ENCODE measurements at places on chromosomes 13 and 19.
A peak's percentile ranks its signal among the peaks of the same experiment; 100 is the strongest.

GRCh38 chr19:19554074-19555023 lies 16.3 kb downstream of the CILP2 start:
- H3K4me1 ChIP-seq, result no peaks in the 10 kb centered on the region
- no peak overlapping the region for H3K4me3 ChIP-seq
- no peaks in the 10 kb centered on the region for H3K36me3 ChIP-seq

GRCh38 chr19:8659905-8660304 lies 29.5 kb downstream of the NFILZ start:
- peak; percentile 45 for DNase-seq
- H3K4me1 ChIP-seq, result no peaks in the 10 kb centered on the region
- H3K4me3 ChIP-seq, result no peak overlapping the region
- no peaks in the 10 kb centered on the region for H3K36me3 ChIP-seq

DNA sequence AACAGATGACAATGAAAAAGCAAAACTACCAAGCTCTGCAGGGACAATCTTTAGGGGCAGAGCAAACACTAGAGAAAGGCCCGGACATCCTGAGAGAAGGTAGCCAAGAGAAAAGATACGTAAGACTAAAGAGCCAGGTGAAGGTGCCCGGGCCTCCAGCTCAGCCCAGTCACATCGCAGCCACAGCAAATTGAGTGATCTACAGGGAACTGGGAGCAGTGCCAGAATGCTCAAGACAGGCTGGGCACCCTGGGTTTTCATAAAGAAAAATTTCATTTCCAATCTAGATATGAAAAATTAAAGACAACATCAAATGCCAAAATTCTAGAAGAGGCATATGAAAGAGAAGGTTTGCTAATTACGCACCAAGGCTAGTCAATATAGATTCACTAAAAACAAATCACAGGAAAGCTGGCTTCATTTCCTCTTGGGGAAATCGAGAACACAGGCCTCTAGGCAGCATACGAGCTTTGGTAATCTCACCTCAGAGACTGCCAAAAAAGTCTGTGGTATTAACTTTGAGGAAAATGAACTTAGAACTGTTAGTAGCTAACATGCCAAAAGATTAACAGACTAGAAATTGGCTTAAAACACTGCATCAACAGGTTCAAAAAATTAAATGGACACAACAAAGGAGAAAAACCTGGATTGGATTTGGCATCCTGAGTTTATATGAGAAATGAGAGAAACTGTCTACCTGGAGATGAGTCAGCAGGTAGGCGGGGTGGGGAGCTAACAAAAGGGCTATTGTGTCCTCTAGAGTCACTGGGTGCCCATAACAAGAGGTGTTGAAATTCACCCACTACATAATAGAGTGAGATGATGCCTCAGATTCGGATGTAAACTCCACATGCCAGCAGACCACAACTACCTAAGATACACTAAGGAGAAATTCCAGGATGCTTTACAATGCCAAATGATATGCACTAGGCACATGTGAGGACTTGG lies 6.6 kb downstream of the ANKRD10 start:
- no peak overlapping the region for H3K4me3 ChIP-seq
- H3K27me3 ChIP-seq, result no peaks in the 10 kb centered on the region

DNA sequence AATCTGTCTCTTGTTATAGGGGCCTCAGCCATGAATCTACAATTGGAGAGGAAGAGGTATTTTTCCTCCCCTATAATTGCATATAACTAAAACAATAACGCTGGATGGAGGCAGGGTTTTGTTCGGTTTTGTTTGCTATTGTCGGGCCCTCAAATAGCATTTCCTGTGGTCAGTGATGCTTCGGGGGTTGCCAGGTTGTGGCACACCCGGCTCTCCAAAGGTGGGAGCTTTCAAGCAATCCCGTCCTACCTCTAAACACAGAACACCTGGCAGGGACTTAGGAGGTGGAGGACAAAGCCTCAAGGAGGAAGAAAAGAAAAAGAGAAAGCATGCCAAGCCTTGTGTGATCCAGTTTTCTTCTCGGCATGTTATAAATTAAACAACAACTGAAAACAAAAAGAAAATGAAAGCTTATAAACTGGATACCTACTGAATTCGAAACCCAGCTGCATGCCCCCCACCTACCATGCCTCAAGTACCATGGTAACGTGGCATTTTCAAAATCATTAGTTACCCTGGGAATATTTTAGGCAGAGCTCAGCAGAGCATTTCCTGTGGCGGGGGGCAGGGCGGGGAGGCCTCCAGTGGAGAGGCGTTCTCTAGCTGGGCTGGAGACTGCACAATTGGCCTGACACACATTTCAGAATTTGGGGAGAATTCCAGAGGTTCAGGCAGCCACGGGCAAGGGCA lies 213.8 kb downstream of the DCLK1 start:
- no peaks in the 10 kb centered on the region for H3K27me3 ChIP-seq
- no peak for DNase-seq
- H3K27ac ChIP-seq, result no peak overlapping the region
- H3K36me3 ChIP-seq, result no peaks in the 10 kb centered on the region
- no peak overlapping the region for H3K4me3 ChIP-seq

DNA sequence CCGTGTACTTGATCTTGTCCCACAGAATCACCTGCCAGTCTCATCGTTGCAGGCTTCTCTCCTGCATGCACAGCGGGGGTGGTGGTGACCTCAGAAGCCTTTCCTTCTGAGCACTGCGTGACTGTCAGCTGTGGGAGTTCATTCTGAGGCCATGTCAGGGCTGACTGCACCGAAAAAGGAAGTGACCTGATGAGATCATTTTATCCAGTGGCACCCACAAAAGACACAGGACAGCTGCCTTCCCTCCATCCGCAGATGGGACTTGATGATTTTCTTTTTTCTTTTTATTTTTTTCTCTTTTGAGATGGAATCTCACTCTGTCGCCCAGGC lies 89.7 kb downstream of the RAB20 start:
- H3K4me3 ChIP-seq, result no peak overlapping the region

DNA sequence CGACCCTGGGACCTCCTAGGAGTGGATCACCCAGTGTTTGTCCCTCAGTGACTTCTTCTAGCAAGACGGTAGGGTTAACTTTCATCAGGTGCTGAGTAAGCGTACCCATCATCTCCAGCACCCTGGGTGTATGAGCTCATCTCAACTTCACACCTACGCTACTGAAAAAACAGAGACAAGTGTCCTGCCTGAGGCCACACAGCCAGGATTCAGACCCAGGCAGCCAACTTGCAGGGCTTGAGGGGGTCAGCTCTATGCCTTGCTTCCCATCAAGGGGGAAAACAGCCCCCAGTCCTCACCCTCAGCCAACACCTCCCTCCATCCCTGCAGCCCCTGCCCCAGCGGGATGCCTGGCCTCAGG lies 4.6 kb downstream of the TLE2 start:
- peaks cover 13% of the 10 kb centered on the region for H3K36me3 ChIP-seq
- H3K4me1 ChIP-seq, result peaks cover 20% of the 10 kb centered on the region
- no peak overlapping the region for H3K4me3 ChIP-seq
- DNase-seq, result no peak
- no peak overlapping the region for H3K27ac ChIP-seq

- H3K36me3 ChIP-seq, result no peaks in the 10 kb centered on the region
- no peak overlapping the region for H3K27ac ChIP-seq
- DNase-seq, result peak; percentile 66
- H3K27me3 ChIP-seq, result no peaks in the 10 kb centered on the region
- peaks cover 3% of the 10 kb centered on the region for H3K4me1 ChIP-seq
Observed at GRCh38 chr13:113483504-113484293, 6.8 kb downstream of the DCUN1D2 start.
